Activated naive CD4-positive, alpha-beta T cell treated with anti-CD3 and anti-CD28 coated beads, Interleukin-2, amount 10 ng/mL, durations not matched to agents 7 days and 5 days (primary cell): ENCODE measurements at places on chromosomes 7 and 10.

DNA sequence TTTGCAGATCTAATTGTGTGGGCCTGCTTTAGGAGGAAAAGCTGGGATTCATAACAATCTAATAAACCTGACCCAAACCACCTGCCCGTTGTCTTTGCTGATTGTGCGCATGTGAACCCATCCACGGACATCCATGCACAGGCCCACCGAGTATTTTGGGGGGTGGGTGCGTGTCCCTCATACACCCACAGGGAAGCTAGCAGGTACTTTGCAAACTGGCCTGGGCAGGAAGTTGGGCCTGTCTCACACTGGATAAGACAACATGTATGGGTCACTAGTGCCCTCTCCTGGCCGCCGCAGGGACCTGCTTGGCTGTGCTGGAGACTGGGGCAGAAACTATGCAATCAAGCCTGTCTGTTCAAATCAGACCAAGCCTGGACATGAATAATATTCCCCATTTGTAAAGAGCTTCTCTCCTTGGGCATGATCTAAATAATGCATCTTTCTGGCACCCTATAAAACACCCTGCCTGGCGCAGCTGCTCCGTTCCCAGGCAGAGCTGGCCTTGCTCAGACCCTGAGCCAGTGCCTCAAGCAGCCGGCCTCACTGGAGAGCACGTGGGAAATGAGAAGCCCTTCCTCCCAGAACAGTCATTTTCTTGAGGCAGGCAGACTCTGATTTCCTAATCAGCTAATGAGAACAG, 15.8 kb downstream of the ECHDC3 start:
- peak; percentile 92 for DNase-seq

GRCh38 chr7:92681633-92682032, 91.4 kb upstream of the FAM133B start:
- no peak for DNase-seq

DNA sequence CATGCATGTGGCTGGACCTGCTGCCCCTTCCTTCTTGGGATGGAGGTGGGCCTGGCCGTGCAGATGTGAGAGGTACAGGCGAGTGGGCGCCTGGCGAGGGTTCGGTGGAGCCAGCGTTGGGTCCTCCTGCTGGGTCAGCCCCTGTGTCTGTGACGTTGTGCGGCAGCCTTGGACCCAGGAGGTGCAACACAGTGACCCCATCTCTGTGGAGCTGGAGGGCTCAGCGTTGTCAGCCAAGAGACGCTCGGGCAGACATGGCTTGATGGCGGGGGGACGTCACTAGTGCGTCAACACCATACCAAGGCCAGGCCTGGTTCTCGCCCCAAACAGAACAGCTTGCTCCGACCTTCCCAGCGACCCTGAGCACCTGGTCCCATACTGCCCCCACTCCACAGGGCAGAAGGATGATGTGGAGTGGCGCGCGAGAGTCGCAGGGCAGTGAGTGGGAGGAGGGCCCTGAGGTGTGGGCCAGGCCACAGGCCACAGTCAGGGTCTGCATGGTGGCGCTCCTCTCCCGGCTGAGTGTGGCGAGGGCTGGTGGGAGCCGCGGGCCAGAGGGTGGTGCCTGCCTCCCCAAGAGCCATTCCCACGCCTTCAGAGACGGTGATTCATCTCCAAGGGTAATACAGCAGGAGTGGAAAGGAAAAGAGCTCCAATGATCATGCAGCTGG, 184.4 kb downstream of the DNAJB6 start:
- no peak for DNase-seq

DNA sequence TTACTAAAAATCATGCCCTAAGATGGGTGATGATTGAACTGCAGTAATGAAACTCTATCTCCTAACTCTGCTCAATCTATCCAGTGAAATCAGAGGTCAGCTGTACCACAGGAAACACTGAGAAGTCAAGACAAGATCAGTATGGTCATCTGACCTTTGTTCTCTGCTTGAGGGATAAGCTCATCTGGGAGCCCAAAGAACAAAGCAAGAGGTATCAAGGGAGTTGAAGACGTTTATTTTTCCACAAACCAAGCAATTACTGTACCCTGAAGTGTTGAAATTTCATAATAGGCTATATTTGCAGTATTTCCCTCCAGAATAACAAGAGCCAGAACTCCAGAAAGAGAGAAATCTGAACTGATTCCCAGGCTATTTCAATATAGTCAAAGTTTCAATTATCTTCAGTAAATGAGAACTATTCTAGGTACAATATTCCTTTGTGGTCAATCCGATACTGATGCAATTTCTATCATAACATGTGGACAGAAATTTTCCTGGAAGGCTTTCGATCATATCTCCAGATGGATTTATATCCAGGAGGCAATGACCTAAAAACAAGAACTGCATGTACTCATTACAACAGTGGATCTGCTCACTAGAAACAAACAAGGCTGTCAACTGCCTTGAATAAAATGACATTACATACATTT, 345.3 kb downstream of the TNS3 start:
- no peak for DNase-seq

GRCh38 chr7:29314148-29314547, 119.6 kb downstream of the CHN2 start:
- no peak for DNase-seq

- no peak for DNase-seq
These were observed 9.4 kb upstream of the PIK3CG start for GRCh38 chr7:106855540-106856132.

DNA sequence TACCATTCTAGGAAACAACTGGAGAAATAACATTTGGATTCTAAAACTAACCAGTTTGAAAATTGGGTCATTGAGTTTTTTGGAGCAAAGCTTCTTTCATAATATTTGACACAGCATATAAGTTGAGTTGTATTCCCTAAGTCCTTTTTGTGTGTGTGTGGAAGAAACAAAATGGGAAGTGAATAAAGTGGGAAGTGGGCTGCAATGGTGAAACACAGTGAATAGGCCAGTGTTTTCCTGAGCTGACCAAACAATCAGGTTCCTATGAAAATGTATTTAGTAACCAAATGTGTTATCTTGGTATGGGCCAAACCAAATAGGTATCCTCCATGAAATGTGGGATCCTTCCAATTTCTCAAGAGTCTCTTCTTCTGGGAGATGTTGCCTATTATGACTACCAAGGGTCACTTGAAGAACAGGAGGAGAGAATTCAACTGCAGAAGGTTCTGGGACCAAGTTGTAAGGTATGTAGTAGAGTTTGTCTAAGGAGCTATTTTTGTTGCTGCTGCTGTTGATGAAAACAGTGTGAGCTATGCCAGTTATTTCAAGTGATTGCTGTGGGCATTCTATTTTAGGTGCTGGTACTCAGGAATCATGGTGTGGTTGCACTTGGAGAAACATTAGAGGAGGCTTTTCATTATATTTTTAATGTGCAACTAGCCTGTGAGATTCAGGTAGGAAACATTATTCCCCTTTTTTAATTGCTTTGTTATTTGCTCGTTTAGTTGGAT, 88.3 kb upstream of the MXI1 start:
- DNase-seq, result no peak

DNA sequence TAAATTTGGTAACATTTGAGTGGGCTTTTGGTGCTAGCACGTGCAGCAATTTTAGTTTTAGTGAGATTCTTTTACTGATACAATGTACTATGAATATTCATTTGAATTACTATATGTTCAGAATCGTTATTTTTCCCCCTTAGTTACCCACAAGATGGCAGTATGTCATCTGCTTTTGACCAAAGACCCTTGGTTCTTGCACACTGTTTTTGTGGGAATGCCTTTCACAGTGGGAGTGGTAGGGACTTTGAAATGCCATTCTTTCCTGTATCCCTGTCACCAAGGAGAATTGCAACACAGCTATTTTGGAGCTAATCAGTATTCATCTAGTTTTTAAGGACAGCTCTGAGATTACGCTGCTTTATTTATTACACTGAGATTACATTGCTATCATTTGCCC, 40.6 kb downstream of the SEC23IP start:
- no peak for DNase-seq

DNA sequence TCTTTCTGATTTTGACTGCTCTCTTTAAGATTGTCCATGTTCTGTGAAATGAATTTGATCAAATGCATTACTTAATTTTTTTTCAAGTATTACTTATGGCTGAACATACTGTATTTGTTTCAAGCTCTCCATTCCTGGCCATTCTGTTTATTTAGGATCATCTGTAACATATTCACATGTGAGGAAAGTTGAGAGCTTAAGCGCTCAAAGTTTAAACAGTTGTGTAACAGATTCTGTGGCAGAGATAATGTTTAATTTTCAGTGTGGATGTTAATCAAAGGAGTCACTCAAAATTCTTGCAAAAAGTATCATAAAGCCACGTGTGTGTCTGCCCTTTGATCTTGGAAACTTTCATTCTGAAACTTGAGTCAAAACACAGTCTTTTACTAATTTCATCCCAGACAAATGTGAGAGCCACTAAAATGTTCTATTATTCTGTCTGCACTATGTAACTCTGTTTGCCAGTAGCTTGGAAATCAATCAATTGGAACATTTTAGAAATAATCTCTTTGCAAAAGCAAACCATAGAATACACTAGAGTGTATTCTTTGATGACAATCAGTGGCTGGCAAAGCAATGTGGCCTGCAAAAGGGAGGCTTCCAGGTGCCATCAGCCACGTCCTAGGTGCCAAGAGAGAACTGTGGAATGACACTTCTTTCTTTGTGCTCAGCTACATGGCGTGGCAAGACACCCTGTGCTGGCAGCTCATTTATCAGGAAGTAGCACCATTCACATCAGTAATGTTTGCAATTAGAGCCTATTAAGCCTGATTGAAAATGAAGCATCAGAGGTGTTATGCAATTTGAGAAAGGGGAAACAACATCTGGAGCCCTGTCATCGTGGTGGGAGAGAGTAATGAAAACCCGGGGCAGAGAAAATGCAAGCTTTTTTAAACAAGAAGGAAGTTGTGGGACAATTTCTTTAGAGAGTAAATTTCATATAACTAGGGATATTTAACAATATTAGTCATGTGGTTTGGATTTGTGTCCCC, 40.9 kb downstream of the ARL5B start:
- no peak for DNase-seq

DNA sequence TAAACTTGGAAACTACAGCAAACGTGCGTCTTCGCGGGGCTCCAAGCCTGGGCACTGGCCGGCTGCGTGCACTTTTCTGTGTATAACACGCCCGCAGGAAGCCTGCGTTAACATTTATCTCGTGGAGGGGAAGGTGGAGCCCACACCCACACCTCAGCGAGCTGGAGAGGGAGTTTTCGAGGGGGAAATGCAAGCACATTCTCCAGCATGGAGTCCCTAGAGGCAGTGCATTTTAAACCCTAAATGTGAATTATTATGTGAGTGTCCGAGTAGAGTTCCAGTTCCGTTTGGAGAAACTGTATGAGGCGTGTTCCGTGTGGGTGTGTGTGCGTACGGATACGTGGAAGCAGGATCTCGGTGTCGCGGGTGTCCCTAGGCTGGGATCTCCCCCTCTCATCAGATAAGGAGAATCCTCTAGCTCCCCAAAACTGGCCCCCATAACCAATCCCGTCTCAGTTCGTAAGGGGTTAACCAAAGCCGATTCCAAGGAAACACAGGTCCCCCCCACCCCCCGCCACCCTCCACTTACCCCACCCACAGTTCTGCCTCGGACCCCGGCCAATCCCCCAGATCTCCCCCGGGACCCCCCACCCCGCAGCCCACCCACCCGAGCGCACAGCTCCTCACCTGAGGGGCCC, 403 bp downstream of the CDK6 start:
- DNase-seq, result peak; percentile 59

DNA sequence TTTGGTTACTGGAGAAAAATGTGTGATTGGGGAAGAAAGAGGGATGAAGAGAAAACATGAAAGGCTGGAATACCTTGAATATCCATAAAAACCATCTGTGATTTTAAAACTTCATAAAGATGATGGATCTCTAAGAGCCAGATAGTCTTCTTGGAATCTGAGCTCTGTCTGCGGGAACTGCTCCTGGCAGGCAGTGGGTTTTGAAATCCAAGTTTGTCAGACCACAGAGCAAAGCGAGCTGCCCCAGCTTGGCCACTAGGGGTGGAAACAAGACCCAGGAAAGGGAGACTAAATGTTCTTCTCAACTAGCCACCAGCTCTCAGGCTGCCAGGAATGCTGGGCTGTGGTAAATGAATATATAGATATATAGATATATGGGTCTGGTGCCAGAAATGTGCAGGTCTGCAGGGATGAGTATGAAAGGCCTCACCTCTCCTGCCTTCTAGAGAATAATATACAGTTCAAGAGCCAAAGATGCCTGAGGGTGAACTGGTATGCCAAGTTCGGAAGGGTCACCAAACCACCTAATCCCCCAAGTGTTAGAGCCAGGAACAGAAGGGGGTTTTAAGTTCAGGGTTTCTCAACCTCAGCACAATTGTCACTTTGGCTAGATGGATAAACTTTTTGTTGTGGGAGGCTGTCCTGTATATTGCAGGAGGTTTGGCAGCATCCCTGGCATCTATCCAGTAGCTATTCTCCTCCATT, 208.8 kb downstream of the KCNMA1 start:
- no peak for DNase-seq

DNA sequence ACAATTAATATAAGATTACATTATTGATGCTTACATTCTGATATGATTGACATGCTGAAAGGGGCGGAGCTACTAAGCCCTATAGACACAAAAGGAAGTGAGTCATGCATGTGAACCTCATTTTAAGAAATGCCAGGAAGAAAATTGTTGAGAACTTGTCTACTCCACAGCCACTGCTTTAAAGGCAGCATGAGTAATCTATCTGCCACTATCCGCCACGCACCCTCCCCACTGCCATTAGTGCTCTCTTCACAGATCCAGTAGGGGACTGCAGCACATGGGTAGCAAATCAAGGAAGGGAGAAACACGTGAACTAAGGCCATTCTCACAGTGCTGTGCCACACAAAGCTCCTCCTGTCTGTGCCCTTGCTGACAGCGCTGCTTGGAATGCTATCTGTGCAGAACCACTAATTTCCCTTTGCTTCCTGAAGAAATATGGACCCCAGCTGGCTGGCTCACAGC, 524.8 kb downstream of the GRM8 start:
- DNase-seq, result no peak

DNA sequence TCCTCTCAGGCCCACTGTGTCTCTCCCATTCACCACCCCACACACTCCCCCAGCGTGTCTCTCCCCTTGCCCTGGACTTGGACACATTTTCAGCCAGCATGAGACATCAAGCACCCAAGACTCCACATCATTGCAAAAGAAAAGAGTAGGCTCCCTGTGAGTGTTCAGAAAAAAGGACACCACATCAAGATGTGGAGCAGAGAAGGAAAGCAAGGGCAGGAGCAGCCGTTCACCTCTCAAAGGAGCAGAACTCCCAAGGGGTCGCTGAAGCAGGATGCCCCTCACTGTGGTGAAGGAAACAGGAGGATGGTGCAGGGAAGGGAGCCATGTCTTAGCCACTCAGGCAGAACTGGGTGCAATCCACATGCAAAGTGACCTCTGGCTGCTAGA, 89.9 kb upstream of the MACROH2A2 start:
- no peak for DNase-seq

DNA sequence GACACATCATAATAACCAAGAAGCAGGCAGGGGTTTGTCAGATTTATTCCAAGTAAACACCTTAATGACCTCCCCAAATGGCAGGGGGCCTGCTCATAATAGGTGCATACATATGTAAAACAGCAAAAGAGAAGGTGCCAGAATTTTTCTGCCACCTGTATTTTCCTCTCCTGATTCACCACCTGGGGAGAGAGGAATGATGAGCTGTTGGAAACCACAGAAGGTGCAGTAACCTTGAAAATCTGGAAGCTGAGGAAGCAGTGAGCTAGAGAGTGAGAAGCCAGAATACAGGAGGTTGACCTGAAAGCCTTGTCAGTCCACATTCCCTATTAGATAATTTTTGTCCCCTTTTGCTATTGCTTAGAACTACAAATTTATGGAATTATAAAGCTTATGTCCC, 46.2 kb upstream of the PDE1C start:
- no peak for DNase-seq
